Activated CD8-positive, alpha-beta memory T cell treated with anti-CD3 and anti-CD28 coated beads for 1 hour (primary cell): ENCODE measurements at places on chromosomes 2 and 18.

DNA sequence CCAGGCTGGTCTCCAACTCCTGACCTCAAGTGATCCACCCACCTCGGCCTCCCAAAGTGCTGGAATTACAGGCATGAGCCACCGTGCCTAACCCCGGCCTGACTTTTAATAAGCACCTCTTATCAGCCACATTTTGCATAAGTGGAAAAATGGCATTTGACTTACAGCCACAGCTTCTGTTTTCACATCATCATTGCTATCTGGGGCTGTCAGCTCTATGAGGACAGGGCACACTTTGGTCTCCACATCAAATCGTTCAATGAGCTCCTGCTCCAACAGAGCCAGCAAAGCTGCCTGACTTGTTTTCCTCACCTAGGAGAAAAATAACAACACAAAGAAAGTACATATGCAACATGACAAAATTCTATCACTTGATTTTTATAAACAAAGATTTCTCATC is 26.4 kb downstream of the PPP4R1 start:
- DNase-seq = no peak

DNA sequence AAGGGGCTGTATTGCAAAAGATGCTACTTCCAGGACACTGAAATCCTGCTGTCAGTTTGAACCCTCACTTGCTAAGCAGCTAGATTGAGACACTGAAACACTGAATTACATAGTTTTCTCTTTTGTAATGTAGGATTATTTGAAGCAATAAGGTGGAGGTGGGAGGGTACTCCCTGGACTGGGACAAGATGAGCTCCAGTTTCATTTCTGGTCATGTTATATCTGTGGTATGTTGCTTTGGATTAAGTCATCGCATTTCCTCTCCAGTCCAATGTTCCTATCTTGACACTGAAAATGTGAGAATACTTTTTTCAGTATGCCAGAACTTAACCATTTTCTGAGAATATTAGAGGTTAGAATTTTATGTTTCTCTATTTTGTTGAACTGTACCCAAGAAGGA is 426.2 kb upstream of the MEX3C start:
- DNase-seq = no peak

DNA sequence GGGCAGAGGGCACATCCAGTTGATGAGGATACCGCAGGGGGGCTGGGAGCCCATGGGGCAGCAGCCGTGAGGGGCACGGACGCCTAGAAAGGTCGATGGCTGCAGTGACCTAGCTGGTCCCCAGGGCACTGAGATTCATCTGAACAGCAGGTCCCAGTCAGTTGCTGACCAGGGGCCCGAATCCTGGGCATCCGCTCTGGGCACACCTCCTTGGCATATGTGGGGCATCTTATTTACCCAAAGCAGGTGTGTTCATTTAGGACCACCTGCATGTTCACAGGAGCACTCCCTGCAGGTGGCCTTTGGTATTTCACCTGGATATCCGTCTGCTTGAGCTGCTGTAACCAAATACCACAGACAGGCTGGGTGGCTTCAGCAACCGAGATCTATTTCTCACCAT is 72.0 kb upstream of the ODC1 start:
- DNase-seq = no peak

DNA sequence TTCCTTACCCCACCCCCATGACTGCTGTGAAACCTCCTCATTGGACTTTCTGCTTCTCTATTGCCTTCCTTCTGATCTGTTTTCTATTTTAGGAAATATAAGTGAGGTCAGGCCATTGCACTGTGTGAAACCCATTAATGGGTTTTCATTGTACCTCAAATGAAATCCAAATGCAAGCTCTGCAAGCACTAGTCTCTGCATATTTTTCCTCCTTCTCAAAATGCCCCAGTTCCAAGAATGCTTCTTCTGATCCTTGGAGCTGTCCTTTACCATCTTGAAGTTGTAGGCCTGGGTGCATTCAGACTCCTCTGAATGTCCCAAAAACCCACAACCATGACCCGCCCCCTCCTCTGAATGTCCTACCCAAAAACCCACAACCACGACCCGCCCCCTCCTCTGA is 8.2 kb downstream of the IL1A start:
- no peak for DNase-seq

DNA sequence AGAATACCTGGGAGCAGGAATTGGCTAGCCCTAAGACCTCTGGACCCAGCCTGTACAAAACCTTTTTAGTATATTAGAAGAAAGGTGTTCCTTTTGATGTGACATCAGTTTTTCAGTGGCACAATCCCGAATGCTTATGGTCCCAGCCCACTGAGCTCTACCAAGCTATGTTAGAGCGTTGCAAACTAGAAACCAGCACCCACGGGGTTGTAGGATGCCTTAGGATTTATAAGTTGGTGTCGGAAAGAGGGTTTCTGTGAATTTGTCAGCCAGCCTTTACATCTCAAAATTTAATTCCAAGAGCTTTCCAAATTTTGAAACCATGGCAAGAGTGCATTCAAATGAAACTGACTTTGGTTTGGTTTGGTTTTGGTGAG is 499 bp upstream of the LMAN1 start:
- DNase-seq = no peak
